ENCODE measurements at places on chromosomes 1 and 21.

DNA sequence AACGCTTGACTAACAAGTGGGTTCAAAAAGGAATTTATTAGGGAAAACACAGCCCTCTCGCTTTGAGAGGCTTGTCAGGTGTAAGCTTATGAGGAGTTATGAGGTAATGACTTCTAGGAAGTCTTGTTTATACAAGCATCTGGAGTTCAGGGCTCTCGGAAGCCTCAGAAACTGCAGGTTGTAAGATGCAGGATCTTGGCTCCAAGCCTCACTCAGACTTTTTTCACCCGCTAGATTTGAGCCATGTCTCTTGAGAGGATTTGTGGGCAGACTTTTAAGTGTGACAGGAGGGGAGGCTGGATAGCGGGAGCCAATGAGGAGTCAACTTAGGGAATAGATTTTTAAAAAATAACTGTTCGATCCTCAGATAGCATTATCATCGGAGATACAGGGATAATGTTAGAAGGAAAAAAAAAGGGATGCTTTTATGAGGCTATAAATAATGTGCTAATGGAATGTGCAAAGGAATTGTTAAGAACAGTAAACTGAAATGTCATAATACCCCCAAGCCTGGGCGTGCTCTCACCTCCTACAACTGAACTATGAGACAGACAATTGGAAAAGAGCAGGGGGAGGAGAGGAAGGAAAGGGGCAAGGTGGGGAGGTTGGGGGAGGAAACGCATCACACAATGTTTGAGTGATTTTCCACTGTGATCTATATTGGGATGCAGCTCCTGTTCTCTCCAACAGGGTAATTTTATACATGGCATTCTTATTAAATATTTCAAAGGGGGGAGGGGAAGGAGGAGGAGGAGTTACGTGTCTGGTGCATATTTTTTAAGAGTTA lies 107.4 kb upstream of the ESRRG start:
- DNase-seq: no peak

- no peak for DNase-seq
Observed at GRCh38 chr1:108149796-108150467, 50.2 kb downstream of the SLC25A24 start.

GRCh38 chr1:12009318-12009947 lies 9.9 kb upstream of the MIIP start:
- no peak for DNase-seq

DNA sequence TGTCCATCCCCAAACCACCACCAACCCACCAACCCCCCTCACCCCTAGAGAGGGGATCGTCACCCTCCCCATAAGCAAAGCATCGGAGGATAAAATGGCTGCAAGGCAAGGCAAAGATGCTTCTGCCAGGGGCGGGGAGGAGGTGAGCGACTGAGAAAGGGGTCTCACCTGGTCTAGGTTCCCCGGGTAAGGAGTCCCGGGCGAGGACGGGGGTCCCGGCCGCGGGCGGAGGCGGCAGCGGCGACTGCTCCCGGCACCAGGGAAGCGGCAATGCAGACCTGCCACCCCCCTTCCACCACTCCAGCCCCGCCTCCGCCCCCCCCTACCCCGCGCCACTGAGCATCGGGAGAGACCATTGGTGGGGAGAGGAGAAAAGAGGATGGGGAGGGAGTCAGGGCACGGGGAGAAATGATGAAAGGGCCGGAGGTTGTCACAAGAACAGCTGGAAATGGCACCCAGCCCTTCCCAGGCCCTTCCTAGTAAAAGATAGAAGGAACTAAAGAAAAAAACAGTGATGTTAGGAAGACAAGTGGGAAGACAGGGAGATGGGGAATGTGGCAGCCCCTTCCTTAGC lies at the start of gene SV2A:
TSS of gene SV2A (minus strand) at position 274 of the 574 bp plus-strand sequence. CDS start 4,004 bp downstream, outside the sequence.
- peak; percentile 25 for DNase-seq

GRCh38 chr1:221431068-221431651 lies 310.7 kb downstream of the DUSP10 start:
- DNase-seq: no peak

DNA sequence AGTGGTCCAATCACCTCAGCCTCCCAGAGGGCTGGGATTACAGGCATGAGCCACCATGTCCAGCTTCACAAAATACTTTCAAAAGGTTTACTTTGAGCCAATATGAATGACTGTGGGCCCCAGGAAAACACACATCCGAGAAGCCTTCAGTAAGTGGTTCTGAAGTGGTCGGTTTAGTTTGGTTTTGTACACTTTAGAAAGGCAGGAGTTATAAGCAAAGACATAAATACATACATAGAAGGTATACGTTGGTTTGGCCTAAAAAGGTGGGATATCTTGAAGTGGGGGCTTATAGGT lies 3.2 kb upstream of the MIB2 start:
- DNase-seq: no peak

DNA sequence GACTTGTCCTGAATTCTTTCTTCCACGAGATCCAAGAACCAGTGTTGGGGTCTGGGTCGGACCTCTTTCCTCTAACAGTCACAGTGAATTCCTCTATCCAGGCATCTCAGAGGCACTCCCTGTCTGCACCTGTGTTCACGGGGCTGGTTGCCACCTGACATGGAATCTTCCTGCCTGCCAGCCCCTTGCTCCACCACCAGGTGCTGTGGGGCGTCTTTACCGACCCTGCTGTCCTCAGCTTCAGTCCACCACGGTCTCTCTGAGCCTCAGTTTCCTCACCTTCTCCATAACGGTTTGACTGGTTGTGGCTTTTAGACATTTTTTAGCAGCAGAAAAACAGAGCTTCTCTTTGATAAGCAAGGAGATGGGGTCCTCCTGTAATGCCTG lies 62.7 kb downstream of the SDC3 start:
- no peak for DNase-seq

GRCh38 chr1:36136535-36136934 lies 11.5 kb upstream of the COL8A2 start:
- peak; percentile 86 for DNase-seq

DNA sequence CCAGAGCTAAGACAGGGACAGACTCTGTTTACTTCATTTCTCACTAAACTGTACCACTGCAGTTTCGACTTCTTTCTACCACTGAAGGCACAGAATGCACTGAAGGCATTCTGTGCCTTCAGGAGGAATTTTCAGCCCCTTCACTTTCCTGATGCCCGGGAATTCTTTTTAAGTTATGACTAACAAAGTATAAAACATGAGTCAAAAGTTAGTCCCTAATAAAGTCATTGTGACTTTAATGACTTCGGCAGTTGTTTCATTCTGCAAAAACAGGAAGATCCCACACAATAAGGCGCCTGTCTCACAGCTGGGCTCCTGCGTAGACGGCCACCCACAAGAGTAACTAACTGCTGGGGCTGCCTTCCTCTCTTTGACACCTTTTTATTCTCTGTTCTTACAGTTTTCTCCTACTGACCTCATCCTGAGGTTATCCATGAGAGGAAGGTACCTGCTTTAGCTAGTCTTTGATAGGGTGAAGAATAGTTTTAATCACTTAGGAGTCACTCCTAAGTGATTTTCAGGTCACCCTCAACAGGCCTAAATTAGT lies 183.9 kb upstream of the SGIP1 start:
- DNase-seq: no peak

DNA sequence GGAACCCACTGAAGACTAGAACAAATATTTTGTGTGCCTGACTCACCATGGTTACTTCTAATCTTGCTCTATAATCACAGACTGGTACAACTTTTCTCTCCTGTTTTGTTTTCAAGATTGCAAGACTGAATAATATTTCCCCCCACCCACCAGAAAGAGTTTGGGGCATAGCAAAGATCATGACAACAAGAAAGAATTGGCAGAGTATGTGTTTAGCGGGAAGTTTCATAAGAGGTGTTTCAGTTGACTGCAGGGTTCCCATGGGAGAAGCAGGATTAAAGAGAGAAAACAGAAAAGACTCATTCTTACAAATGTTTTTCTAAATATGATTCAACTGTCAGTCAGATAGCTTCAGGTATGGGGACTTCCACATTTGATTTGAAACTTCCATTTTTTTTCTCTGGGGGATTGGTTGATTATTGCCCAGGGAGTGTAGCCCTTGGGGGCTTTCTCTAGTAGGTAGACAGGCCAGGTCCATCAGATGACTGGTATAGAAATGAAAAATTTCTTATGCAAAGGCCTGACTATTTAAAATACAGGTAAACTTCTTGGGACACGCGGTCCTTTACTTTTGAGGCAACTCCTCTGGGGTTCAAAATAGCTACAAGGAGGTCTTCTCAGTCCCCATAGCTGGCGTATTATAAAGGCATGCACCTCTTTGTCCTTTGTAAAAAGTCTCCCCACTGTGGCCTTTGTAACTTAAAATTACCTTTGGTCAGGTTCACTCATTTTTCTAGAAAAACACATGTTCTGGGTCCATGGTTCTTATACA lies 13.9 kb downstream of the OR14I1 start:
- DNase-seq: no peak

DNA sequence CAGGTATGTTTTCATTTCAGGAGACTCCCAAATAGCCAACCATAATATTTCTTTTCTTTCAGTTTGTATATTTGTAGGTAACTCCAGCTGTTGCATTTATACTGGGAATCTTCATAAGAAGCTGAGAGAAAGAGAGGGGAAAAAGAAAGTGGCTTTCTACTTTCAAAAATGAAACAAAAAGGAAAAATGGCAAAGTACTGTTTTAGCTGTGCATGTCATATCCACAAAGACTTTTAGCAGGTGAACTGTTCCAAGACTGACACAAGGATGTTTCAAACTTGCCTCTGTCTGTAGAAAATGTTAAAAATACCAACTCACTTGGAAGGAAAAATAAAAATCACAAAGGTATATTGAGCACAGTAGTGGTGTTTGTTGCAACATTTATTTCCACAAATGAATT lies 41.9 kb upstream of the CACYBP start:
- DNase-seq: no peak

DNA sequence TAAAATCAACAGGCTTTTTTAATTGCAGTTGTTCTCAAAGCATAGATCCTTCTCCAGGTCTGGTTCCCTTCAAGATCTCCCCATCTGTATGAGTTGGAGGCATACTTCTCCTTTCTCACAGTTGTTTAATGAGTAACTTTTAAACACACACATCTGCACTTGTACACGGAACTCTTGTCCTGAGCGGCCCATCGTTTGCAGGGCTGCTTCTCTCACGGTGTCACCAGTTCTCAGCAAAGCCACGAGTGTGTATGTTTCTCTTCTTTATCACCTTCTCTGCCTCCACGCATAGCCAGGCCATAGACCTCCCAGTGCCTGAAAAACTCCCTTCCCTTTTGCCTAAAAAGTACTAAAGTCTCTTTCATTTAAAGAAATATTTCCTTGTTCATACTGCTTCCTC lies 68.7 kb upstream of the ROR1 start:
- DNase-seq: no peak

- peak; percentile 83 for DNase-seq
Observed at GRCh38 chr1:180633057-180634056, 1.5 kb downstream of the XPR1 start.

GRCh38 chr1:26350701-26351589 lies 3.0 kb downstream of the CRYBG2 start:
- no peak for DNase-seq

Measured in epithelial cell of esophagus (primary cell).